NCI-H1092 (cell line): ENCODE measurements at places on chromosomes 7 and 10.

- no peak for DNase-seq
These were observed 148.5 kb downstream of the POLR1F start for GRCh38 chr7:19560111-19560883.

GRCh38 chr10:50404021-50404773 lies 152.9 kb upstream of the ASAH2 start:
- DNase-seq = no peak

- no peak for DNase-seq
These were observed 39.9 kb upstream of the PPP2R2D start for GRCh38 chr10:131860806-131861440.

GRCh38 chr10:131915990-131916766 lies 15.4 kb downstream of the PPP2R2D start:
- DNase-seq = no peak
